Activated naive CD4-positive, alpha-beta T cell treated with Interleukin-2 at 50 U/mL for 16 hours (primary cell): ENCODE measurements at places on chromosomes 11 and 22.
A peak's percentile ranks its signal among the peaks of the same experiment; 100 is the strongest.

DNA sequence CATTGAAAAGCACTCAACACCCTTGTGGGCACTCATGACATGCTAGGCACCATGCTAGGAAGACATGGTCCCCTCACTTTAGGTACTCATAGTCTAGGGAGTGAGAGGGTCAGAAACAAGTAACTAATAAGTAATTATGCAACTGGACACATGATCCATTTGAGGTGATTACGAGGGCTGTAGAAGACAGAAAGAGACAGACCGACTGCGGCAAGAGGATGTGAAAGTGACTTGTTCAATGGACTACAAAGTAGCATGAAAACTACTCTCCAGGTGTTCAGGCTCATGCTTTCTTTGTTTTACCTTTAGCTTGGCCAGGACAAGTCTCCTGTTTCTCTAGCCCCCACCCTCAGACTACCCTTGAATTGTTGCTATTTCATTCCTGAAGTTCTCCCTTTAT lies 310.8 kb upstream of the SORL1-AS1 start:
- DNase-seq: no peak

- no peak for DNase-seq
Measured at GRCh38 chr11:7278314-7278917, 26.7 kb downstream of the SYT9 start.

DNA sequence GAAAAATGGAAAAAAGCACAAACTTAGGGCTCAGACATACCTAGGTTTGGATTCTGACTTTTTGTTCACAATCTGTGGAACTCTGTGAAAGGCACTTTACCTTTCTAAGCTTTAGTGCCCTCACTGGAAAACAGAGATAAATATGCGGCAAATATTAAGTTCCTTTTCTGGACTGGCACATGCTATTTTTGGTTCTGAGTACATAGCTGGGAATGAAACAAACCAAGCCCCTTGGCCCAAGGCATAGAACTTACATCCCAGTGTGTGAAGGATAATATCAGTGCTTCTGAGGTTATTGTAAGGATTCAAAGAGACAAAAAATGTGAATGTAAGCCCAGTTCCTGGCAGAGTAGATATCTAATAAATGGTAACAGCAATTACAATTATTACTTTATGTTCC lies 227.5 kb downstream of the ADAMTS15 start:
- DNase-seq: no peak

GRCh38 chr22:24434471-24435322 lies 7.3 kb downstream of the ADORA2A start:
- DNase-seq: peak; percentile 72

- no peak for DNase-seq
Measured at GRCh38 chr22:41885516-41885915, 29.4 kb downstream of the SHISA8 start.

GRCh38 chr22:42343121-42343454 lies 72.6 kb upstream of the TCF20 start:
- peak; percentile 20 for DNase-seq

DNA sequence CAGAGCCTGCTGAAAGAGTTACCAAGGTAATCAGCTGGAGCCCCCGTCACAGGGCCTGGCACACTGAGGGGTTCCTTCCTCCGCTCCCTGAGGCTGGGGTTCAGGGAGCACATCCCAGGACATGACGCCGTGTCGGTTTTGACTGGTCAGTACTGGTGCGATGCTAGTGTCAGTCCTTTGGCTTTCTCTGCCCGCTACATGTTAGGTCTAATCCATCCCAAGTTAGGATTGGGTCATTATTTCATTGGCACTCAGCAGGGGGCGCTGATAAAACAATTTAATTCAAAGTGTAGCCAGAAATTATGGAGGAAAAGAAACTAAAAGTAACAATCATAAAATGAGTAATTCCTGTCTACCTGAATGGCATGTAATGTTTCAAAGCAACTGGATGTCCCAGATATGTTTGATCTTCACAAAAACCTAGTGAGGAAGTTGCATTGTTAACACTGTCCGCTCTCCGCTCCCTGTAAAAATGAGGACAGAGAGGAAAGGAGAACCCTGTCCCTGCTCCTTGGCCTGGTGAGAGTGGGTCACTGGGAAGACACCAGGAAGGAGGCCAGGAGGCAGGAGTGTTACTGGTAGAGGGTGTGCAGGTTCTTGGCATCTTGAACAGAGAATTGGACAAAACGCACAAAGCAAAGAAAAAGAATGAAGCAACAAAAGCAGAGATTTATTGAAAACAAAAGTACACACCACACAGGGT lies 27.1 kb downstream of the TSKU start:
- peak; percentile 45 for DNase-seq

DNA sequence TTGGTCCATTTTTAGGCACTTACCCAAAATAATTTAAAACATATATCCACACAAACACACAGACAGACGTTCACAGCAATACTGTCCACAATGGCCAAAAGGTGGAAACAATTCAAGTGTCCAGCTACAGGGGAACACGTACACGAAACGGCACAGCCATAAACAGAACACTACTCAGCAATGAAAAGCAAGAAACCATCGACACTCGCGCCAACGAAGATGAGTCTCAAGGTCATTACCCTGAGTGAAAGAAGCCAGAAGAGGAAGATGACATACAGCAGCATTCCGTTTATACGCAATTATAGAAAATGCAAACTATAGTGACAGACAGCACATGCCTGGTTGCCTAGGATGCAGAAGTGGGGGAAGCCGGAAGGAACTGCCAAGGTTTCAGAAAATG lies 13.4 kb upstream of the COMT start:
- DNase-seq: no peak

DNA sequence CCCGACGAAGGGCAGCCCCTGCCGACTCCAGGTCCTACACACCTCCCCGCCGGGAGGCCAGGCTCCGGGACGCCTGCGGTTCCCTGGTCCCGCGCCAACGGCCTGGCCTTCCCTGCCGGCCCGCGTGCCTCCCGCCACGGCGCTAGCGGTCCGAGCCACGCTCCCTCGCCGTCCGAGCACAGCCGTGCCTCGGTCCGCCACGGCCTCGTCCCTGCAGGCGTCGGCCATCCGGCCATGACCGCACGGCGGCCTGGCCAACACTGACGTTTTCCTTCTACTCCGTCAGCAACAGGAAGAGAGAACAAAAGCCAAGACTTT lies 532 bp downstream of the EIF4G2 start:
- DNase-seq: no peak

- DNase-seq: no peak
Measured at GRCh38 chr11:1564535-1565172, 7.4 kb downstream of the DUSP8 start.

GRCh38 chr11:86957976-86958646 lies 2.9 kb upstream of the FZD4 start:
- DNase-seq: no peak

DNA sequence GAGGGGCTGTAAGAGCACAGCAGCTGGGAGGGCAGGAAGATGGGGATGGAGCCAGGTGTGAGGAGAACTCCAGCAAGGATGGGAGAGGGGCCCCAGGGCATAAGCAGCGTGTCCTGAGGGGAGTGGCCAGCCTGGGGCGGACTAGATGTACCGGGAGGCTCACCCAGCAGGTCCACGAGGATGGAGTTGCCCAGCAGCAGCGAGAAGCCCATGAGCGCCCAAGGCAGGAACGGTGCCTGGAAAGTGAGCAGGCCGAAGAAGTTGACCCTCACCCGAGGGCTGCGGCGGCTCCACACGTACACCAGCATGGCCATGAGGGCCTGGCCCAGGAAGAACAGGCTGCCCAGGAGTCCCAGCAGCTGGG lies 1.3 kb downstream of the DERL3 start:
- no peak for DNase-seq

DNA sequence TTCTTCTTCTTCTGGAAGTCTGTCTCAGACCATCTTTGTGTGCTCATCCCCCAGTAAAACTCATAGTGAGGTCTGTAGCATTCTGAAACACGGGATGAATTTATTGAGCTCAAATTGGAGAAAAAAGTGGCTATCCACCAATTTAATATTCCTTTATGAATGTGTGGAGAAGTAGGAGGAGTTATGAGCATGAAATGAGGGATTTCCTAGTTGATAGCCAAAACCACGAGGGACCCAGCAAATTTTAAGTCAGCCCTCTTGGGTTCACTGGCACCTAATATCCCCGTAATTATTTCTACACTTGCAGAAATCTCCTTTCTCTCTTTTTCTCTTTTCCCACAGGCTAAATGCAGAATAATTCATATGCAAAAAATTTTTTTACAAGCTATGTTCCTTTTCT lies at the start of gene OR52A1:
OR52A1 (minus strand) TSS at position 101 of the 400 bp plus-strand sequence. CDS start 2,388 bp downstream, outside the sequence.
- DNase-seq: no peak

DNA sequence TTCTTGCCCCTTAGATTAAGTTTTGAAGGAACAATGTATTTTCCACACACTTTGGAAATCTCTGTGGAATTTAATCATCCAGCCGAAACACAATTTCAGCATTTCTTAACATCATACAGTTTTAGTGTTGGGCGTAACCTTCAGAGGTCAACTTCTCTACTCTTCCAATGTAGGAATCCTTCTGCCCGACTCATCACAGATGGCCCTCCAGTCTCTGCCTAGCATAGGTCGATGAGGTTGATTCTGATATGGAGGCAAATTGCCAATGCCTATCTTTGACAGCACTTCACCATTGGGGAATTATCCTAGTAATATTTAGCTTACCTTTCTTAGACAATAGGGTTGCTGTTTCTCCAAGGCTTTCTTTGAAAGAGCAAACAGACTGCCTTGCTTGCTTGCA lies 175.7 kb upstream of the TTC12 start:
- no peak for DNase-seq

DNA sequence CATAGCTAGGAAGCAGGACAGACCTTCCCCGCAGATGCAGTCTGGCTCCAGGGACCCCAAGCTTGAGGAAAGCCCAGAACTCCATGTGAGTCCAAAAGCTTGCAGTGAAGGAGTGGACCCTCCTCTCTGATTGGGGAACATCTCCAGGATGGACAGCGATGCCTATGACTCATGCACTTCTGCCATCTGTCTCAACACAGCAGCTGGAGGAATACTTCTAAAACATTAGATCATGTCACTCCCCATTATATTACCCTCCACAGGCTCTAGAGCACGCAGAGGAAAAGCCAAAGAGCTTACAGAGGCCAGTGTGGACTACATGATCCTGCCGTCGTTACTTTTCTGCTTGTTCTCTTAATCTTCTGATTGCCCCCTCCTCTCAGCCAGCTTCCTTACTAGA lies 605.7 kb downstream of the INSC start:
- no peak for DNase-seq

- DNase-seq: no peak
Measured at GRCh38 chr11:17933708-17934107, 79.1 kb downstream of the SERGEF start.
